Immature natural killer cell (primary cell): ENCODE measurements at places on chromosomes 13 and 19.

DNA sequence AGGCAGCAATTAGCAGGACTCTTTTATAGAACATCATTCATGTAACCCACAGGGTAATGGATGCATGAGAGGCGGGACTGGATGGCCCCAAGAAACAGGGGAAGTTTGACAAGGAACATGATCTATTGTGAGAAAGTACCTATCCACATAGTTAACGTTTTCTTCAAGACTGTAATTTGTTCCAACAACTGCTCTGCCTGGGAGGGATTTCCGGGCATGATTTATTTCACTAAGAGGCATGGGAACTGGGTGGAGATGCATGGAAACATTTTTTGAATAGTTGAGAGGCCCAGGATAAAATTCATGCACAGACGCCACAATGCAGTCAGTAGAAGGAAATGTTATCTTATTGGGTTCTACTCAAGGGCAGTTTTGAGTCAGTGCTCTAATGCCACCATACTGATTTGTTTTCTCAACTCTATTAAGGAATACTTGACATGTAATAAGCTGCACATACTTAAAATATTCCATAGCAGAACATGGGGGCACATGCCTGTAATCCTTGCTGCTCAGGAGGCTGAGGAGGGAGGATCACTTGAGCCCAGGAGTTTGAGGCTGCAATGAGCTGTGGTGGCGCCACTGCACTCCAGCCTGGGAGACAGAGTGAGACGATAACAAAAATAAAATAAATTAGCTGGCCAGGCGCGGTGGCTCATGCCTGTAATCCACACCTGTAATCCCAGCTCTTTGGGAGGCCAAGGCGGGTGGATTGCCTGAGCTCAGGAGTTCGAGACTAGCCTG lies 9.9 kb upstream of the ATG4D start:
- DNase-seq: no peak

DNA sequence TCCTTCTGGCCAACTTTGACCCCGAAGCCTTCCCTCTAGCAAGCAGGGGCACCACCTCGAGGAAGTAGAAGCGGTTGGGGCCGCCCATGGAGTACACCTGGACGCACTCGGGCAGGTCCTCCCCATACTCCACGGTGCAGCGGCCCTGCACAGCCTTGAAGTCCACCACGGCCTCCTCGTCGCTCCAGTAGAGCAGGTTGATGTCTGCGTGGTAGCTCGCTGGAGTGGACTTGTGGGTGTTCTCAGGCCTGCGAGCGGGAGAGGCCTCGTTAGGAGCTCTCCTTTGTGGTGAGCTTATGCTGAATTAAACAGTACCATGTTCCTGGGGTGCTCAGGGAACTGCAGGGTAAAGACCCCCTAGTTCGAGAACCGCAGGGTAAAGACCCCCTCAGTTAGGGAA lies 22.3 kb upstream of the EIF3G start:
- DNase-seq: no peak

DNA sequence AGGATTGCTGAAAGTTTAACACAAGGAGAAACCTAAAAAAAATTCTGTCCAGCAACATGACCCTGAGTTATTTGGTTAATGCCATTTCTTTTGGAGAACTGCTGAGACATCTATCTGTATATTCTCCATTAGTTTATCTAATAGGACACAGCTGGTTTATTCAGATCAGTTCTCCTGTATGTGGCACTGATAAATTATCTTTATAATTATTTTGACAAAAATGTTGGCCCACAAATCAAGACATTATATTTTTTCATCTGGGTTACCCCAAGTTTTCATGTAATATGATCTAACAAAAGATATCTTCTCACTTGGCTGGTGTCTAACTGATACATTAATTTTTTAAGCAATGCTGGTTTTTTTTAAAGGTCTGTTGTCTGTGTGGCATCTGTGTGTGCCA lies 231.4 kb downstream of the KLF12 start:
- DNase-seq: no peak

DNA sequence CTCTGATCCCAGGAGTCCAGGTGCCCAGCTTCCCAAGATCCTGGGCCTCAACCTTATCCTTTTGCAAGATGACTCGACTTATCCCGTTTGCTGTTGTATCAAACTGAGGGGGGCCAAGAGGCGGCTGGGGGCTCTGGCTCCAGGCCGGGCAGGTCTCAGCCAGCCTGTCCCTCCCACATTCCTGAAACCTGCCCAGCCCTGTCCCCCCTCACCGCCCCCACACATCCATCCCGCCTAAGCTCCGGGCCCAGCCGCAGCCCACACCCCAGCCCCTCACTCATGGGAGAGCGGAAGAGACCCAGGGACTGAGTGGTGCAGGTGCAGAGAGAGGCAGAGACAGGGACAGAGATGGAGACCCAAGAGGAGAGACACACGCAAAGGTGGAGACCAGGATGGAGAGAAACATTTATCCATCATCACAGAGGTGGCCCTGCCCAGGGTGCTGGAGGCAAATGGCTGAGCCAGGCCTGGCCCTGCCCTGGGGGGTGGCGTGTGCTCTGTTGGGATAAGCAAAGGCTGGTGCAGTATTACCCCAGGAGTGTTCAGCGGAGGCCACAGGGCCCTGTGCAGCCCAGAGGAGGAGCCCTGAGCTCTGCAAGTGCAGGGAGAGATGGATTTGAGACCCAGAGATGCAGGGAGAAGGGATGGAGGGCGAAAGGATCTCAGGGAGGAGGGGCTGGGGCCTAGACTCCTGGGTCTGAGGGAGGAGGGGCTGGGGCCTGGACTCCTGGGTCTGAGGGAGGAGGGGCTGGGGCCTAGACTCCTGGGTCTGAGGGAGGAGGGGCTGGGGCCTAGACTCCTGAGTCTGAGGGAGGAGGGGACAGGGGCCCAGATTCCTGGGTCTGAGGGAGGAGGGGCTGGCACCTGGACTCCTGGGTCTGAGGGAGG lies 1.6 kb downstream of the BCAM start:
- DNase-seq: no peak

DNA sequence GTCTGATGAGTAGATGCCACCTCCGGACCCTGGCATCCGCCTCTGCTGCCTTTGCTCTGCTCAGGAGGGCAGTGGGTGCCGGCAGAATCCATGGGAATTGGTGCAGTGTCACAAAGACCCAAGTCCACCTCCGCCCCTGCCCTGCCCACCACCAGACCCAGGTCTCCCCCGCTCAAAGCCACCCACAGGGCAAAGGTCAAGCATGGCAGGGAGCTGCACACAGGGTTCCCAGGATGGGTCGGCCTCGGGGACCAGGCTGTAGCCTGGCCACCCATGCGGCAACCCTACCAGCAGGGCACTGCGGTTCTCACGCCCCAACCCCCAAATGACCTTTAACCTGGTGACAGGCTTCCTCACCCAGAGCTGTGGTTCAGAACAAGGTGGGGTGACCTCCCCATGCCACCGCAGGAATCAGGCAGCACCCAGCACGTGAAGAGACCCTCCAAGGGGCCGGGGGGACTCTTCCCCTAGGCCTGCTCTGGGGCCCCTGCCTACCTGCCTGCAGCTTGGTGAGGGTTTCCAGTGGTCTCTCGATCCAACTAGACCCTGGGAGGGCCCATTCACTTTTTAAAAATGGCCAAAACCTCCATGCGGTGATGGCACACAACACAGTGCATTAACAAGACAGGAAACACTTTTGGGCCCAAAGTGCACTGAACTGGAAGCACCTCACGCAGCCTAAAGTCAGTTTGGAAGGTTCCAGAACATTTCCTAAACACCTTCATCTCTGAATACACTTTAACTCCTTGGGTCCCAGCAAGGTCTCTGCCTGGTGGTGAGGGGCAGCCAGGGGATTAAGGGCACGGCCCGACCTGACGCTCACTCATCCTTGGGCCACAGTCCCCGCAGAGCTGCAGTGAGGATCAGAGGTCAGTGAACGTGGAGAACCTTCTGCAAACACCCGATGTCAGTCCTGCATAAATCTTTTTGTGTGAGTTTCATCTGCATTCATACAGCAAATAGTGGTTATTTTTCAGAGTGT lies 11.0 kb downstream of the GAS6 start:
- DNase-seq: no peak

DNA sequence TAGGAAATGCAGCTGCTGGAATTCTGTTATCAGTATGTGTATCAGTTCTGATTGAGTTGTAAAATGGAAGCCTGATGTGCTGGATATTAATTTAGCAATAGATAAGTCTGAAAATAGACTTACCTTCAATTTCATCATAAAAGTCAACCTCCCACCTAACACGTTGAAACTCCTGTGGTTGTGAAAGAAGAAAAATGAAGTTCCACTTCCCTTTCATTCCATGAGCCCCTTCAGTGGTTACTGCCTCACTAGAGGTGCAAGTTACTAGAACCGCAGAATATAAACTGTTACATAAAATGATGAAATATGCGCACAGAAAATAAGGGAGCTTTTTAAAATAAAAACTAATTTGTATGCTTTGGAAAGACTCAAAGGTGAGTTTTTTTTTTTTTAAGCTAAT lies 249.2 kb downstream of the SHISA2 start:
- DNase-seq: no peak

DNA sequence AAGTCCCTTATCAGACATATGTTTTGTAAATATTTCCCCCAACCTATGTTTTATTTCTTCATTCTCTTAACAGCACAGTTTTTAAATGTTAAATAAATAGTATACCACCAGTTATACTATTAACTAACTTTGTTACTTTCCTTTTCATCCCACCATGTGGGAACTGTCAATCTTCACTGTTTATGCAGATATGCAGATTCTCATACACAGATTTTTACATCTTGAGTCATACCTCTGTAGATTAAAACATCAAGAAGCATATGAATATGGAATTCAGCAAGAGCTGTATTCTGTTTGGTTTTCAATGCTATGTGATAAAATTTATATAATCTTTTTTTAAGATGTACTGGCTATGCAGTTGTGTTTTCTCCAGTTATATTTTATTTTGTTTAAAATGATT lies 566.3 kb downstream of the LIG4 start:
- DNase-seq: no peak

- DNase-seq: no peak
Measured at GRCh38 chr13:24306632-24307031, 2.7 kb upstream of the C1QTNF9 start.

GRCh38 chr19:17538684-17539237 lies 16.7 kb upstream of the COLGALT1 start:
- DNase-seq: no peak

DNA sequence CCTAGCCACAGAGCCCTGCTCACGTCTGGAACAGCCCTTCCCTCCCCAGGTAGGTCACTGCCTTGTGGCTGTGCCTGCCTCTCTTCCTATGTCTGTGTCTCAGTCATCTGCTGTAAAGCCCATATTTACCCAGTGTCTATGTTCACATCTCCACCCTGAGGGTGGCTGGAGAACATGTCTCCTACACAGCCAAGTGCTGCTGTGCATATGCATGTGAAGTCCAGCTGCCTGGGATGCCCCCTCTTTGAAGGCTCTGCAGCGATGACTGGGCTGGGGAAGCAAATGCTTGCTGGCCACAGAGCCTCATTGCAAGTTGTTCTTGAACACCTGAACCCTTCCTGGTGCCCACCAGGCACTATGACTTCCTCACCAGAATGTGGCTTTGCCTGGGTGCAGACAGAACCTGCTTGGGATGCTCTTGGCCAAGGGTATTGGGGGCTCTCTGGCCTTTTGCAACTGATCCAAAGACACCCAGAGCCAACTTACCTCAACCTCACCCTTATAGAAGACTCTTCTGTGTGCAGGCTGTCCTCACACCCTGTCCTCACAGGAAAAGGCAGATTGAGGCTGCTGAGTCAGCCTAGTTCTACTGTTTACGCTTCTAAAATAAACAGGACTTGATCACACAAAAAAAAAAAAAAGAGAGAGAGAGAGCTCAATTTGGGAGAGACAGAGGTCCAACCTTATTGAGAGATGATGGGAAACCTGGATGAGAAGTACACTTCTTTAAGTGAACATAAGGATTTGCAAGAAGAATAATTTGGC lies 26.5 kb downstream of the MRPL57 start:
- DNase-seq: no peak

DNA sequence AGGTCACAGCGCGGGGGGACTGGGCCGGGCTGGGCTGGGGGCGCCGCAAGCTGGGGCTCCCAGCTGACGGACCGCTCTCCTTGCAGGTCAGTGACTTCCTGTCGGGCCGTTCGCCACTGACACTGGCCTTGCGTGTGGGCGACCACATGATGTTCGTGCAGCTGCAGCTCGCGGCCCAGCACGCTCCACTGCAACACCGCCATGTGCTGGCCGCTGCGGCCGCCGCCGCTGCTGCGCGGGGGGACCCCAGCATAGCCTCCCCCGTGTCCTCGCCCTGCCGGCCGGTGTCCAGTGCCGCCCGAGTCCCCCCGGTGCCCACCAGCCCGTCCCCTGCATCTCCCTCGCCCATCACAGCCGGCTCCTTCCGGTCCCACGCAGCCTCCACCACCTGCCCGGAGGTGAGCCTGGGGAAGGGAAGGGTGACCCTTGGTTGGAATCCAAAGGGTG lies 5.7 kb downstream of the MIDN start:
- no peak for DNase-seq

DNA sequence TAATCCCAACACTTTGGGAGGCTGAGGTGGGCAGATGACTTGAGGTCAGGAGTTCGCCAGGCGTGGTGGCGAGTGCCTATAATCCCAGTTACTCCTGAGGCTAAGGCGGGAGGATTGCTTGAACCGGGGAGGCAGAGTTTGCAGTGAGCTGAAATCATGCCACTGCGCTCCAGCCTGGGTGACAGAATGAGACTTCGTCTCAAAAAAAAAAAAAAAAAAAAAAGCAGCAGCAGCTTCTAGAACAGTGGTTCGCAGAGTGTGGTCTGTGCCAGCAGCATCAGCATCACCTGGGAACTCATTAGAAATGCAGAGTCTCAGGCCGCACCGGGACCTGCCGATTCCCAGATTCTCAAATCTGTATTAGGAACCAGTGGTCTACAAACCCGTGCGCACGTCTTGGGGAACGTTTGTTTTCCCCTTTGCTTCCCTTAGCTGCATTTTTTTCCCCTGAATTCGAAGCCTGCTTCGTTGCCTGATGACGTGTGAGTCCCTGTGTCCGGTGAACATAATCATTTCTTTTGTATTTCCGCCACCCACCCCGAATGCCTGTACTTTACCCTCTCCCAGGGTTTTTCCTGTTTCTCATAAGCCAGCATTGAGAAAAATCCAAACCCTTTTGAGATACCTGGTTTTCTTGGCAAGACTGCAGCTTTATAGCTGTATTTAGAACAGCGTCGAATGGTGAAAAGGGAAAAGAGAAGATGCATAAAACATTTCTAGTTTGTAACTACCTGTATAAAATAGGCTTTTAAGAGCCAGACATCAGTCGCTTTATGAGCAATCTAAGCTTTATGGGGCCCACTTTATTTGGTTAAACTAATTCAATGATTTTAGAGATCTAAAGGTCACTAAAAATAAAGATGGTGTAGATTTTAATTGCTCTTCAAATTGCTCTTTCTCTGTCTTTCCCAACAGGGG lies 49.8 kb downstream of the BICRA start:
- DNase-seq: no peak

DNA sequence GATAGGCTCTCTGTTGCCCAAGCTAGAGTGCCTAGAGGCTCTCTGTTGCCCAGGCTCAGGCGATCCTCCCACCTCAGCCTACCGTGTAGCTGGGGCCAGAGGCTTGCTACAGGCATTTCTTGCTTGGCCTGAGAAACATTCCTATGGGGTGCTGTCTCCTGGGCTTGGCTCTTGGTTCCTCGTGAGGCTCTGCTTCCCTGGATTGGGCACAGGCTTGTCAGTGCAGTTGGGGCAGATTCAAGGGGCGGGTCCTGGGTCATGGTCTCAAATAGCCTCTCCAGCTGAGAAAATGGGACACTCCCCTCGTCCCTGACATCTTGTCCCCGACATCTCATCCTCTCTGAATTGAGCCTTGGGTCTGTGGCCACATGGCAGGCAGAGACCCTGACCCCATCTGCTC lies 4.9 kb downstream of the TSSK6 start:
- DNase-seq: no peak

- DNase-seq: no peak
Measured at GRCh38 chr13:49579501-49579900, 5.9 kb downstream of the RCBTB1 start.
